ENCODE measurements at places on chromosomes 2 and 18. TPM values are rescaled to one million over a fixed set of nuclear protein-coding genes. Genes with fewer than 3 reads are reported as not detected.

- H3K27ac ChIP-seq, result no peak overlapping the region
- H3K4me3 ChIP-seq, result no peak overlapping the region
- no peak for DNase-seq
- H3K4me1 ChIP-seq, result no peaks in the 10 kb centered on the region
- H3K36me3 ChIP-seq, result no peaks in the 10 kb centered on the region
These were observed 79.7 kb upstream of the CYTIP start for GRCh38 chr2:157523270-157524247.

The HOXD13 gene
- total RNA-seq, result not detected

DNA sequence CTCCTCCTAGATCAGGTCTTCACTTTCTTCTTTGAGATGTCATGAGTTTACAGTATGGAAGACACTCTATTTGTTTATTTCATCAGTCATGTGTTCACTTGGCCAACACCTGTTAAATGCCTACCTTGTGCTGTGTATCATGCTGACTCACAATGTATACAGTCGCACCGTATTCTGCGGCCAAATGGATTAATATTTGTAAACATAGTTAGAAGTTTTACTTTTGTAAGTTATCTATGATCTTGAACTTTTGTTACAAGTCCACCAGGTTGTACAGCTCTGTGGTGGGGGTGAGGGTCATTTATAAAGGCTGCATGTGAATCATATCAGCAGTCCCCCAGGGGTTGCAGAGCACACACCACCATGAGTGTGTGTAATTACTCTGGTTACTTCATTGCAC, 408.7 kb upstream of the NRP2 start:
- no peaks in the 10 kb centered on the region for H3K36me3 ChIP-seq
- H3K4me1 ChIP-seq, result no peaks in the 10 kb centered on the region
- no peaks in the 10 kb centered on the region for H3K27me3 ChIP-seq
- no peak overlapping the region for H3K27ac ChIP-seq
- DNase-seq, result no peak

DNA sequence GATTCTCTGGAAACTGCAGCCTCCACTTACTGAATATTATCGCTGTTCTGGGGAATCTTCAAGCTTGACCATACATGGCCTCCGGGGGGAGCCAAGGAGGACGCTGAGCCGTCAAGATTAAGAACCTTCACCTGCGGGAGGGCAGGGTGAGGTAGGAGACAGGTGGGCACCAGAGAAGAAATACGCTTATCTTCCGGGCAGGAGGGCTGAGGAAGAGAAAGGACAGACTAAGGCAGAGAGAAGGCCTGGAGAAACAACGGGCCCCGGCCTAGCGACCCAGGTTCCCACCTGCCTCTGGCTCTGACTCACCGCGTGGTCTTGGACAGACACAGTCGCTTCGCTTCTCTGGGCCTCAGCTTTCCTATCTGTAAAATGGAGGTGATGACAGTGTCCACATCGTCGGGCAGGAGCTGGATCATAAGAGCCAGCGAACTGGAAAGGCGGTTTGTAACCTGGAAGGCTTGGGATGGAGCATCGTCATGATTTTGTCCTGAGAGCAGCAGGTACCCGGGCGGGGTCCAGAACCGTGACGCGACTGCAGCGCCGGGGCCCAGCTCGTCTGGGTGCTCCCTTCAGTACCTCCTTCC, 659 bp downstream of the ZNF142 start:
- DNase-seq, result no peak
- H3K27me3 ChIP-seq, result no peaks in the 10 kb centered on the region
- H3K4me1 ChIP-seq, result peaks cover 24% of the 10 kb centered on the region
- peaks cover 65% of the 10 kb centered on the region for H3K36me3 ChIP-seq
- peak overlapping the region; percentile 76 for H3K27ac ChIP-seq

- no peak overlapping the region for H3K27ac ChIP-seq
- H3K27me3 ChIP-seq, result no peaks in the 10 kb centered on the region
- no peak overlapping the region for H3K4me3 ChIP-seq
- no peak for DNase-seq
- no peaks in the 10 kb centered on the region for H3K4me1 ChIP-seq
- no peaks in the 10 kb centered on the region for H3K36me3 ChIP-seq
These were observed 76.4 kb downstream of the ZSWIM2 start for GRCh38 chr2:186772579-186772978.

The IFIH1 gene
- total RNA-seq, result 9.4 TPM

The ITGA4 gene
- 2.2 TPM for total RNA-seq

- H3K27ac ChIP-seq, result no peak overlapping the region
- no peaks in the 10 kb centered on the region for H3K27me3 ChIP-seq
- DNase-seq, result no peak
These were observed 162.0 kb downstream of the CAPN13 start for GRCh38 chr2:30645081-30645744.

The PSTPIP2 gene
- 7.4 TPM for total RNA-seq

DNA sequence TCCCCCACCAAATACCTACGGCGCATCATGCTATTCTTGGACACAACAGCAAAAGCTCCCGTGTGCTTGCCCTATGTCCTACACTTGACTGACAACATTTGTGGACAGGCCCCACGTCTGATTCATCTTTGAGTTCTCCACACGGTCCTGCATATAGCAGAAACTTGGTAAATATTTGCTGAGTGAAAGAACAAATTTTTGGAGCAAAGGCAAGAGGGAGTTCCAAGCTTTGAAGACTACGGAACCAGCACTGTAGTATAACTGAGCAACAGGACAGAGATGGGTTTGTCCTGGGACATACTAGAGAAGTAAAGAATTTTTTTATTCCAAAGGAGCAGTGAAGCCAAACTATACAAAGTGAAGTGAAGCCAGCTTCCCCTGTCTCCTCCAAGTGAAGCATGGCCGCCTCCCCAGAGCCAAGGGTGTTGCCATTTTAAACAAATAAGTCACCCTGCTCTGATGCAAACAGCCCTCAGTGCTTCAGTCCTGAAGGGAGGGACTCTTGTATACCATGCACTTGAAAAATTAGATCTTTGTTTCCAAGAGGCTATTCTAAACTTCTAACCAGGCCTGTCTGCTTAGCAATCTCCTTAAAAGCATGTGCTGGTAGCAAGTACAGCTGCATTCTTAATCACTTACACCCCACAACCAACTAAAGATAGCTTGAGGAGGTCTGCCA, 35.9 kb downstream of the SPRED2 start:
- DNase-seq, result no peak
- H3K4me3 ChIP-seq, result no peak overlapping the region
- no peaks in the 10 kb centered on the region for H3K27me3 ChIP-seq

The CLIP4 gene
- 83.1 TPM for total RNA-seq

The ITM2C gene
- total RNA-seq, result 114 TPM

The MALL gene
- 5.0 TPM for total RNA-seq

The CDCA7 gene
- total RNA-seq, result 3.1 TPM

The AKAIN1 gene
- total RNA-seq, result not detected

The LYPD6 gene
- total RNA-seq, result 0.83 TPM

DNA sequence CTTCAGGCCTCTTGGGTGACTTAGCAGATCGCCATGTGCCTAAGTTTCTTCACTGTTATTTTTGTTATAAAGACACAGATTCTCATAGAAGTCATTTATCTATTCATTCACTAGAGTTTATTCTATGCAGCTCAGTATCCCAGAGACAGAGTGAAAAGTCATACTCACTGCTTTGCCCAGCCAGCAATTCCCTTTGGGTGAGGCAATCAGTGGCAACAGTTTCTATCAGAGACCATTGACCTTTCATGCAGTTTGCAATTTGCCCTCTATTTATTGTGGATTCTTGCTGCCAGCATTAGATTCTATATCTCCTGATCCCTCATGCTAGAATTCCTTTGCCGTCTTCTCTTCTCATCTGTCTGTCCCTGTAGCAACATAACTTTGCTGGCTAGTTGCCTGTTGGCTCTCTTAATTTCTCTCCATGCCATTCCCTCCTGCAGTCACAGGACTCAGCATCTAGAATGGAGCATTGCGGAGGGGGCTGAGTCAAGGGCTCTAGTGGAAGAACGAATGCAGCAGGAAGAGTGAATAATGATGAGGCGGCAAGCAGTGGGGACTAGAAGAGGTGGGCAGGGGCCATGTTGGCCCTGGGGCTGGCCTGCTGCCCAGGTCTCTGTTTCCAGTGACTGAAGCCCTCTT, 12.2 kb downstream of the SLC9A4 start:
- peak; percentile 50 for DNase-seq
- no peaks in the 10 kb centered on the region for H3K36me3 ChIP-seq
- H3K27me3 ChIP-seq, result peaks cover 13% of the 10 kb centered on the region
- no peak overlapping the region for H3K27ac ChIP-seq
- no peak overlapping the region for H3K4me3 ChIP-seq
- no peaks in the 10 kb centered on the region for H3K4me1 ChIP-seq

The CCDC148 gene
- 3.2 TPM for total RNA-seq

The NIF3L1 gene
- 11.8 TPM for total RNA-seq

GRCh38 chr2:236376566-236377244, 112.5 kb upstream of the ASB18 start:
- no peaks in the 10 kb centered on the region for H3K27me3 ChIP-seq
- peak; percentile 89 for DNase-seq
- no peaks in the 10 kb centered on the region for H3K36me3 ChIP-seq
- H3K27ac ChIP-seq, result no peak overlapping the region

The LYPD6B gene
- not detected for total RNA-seq

The GBX2 gene
- not detected for total RNA-seq

The SOCS6 gene
- total RNA-seq, result 19.1 TPM

DNA sequence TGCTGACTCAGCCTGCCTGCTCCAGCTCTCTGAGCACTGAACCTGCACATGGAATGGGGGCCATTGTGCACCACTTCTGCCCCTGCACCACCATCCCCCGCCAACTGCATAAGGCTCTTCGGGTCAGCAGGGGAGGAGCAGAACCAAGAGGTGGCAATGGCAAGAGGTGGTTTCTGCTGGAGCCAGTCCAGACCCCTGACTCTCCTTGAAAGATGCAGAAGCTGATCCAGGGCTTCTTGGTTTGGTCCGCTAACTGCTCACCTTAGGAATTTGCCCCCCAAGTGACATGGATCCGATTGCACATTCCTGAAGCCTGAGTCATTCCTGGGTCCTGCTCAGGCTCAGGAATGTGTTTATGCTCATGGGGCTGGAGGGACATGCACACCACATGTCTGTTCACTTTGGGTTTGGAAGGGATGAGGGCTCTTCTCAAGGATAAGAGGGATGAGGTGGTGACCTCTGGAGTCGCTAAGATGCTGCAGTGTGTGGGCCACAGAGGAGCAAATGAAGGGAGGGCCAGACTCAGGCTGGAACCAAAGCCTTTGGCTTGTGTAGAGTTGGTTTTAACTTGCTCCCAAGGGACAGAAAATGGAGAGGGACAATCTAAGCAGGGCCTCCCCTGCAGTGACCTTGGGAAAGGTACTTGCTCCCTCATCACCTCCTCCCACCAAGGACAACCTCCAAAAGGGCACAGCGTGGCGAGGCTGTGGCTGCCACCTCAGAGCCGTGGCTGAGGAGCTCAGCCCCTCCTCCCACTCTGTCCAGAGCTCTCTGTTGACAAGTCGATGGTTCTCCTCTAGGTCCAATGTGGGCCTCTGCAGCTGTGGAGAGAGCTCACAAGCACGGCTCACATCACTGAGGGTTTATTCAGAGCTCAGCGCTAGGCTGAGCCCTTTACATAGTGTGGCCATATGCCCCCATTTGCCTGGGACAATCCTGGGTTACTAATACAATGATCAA, 66.2 kb downstream of the HS1BP3 start:
- peak overlapping the region; percentile 76 for H3K27ac ChIP-seq
- no peak overlapping the region for H3K4me3 ChIP-seq
- no peak for DNase-seq
- no peaks in the 10 kb centered on the region for H3K36me3 ChIP-seq
- no peaks in the 10 kb centered on the region for H3K27me3 ChIP-seq

The BCL11A gene
- total RNA-seq, result 3.5 TPM

The TDRD15 gene
- total RNA-seq, result 0.63 TPM

- H3K4me1 ChIP-seq, result no peaks in the 10 kb centered on the region
- DNase-seq, result no peak
- H3K4me3 ChIP-seq, result no peak overlapping the region
These were observed 25.6 kb downstream of the PRKRA start for GRCh38 chr2:178425255-178425827.

- H3K4me1 ChIP-seq, result peaks cover 83% of the 10 kb centered on the region
- H3K36me3 ChIP-seq, result no peaks in the 10 kb centered on the region
- no peak for DNase-seq
- no peaks in the 10 kb centered on the region for H3K27me3 ChIP-seq
- H3K27ac ChIP-seq, result no peak overlapping the region
- no peak overlapping the region for H3K4me3 ChIP-seq
These were observed 37.5 kb downstream of the TBC1D8 start for GRCh38 chr2:101113441-101114267.

The IL18R1 gene
- total RNA-seq, result 11.8 TPM

DNA sequence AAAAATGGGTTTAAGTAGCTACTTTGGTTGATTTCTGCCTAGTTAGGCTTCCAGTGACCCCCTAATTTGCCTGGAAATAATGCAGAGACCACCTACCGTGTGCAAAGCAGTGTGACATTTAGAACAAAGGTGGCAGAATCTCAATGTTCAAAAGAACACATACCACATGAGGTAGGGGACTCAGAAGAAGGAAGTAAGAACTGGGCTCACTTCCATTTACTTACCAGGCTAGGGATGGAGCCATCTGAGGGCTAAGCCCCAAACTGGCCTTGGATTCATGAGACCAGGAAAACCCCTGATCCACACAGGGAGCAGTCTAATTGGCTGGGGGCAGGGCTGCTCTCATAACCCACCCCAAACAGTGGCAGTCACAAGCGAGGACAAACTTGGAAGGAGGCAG, 190.7 kb downstream of the NCKAP5 start:
- no peaks in the 10 kb centered on the region for H3K4me1 ChIP-seq
- no peaks in the 10 kb centered on the region for H3K36me3 ChIP-seq
- H3K27ac ChIP-seq, result no peak overlapping the region
- H3K27me3 ChIP-seq, result no peaks in the 10 kb centered on the region

DNA sequence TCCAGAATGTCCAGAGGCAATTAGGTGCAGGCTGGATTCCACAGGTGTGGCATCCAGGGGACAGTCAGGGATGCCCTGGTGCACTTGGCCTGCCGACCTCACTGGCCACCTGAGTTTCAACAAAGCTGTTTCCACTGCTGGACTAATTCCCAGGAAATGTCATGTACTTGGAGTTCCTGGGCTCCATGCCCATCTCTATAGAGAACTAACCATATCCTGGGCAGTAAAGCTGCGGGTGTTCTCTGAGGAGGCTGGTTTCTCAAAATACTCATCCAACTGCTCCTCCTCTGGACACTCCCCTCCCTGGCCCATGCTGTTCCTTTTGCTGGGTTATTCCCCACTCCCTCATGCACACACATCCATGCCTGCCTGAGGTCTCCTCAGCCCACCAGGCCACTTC, 161.9 kb upstream of the SKOR2 start:
- no peaks in the 10 kb centered on the region for H3K36me3 ChIP-seq
- H3K27ac ChIP-seq, result no peak overlapping the region
- DNase-seq, result no peak
- no peaks in the 10 kb centered on the region for H3K4me1 ChIP-seq
- H3K27me3 ChIP-seq, result no peaks in the 10 kb centered on the region

The MAP2 gene
- total RNA-seq, result 11.1 TPM

The TCF23 gene
- total RNA-seq, result not detected

The OXER1 gene
- total RNA-seq, result 0.58 TPM

DNA sequence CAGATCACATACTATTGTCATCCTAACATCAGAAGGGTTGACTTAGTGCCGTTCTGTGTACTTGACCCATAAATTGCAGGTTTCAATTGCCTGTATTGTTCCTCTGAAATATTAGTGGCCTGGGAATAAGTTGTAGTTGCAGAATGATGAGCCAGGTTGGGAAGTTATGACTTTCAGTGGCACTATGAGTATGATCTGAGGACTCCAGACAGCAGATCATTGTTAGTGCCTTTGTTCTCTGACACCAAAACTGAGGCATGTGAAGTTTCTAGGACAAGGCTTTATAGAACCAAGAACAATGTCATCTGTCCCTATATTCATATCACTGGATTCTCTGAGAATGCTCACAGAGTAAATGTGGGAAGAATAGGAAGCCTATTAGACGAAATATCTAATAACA, 403.7 kb downstream of the STK39 start:
- no peaks in the 10 kb centered on the region for H3K4me1 ChIP-seq
- H3K4me3 ChIP-seq, result no peak overlapping the region
- no peaks in the 10 kb centered on the region for H3K36me3 ChIP-seq
- H3K27me3 ChIP-seq, result no peaks in the 10 kb centered on the region
- no peak overlapping the region for H3K27ac ChIP-seq
- no peak for DNase-seq

Measured in esophagus muscularis mucosa (tissue), 4 donors.